ENCODE measurements at places on chromosomes 6 and 20.

DNA sequence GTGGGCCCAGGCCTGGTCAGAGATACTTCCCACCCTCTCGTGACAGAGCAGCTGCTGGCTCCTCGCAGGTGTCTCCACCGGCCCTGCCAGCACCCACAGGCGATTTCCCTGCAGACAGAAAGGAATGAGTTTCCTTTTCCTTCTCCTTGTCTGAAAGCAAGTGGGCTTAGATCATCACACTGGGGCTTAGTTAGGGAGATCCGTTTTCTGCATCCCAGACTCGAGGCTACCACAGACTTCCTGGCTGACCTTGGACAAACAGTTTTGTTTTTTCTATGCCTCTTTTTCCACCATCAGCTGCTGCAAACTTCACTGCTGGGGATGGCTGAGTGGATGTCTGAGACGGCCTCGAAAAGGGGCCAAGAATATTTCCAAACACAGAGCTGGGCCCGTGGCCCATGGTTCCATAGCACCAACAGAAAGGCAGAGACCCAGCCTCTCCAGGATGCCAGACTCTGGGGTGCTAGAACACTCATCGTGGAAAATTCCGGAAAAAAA, 86.5 kb downstream of the BANF2 start:
- DNase-seq = no peak

- DNase-seq = no peak
These were observed 611.1 kb upstream of the ARID1B start for GRCh38 chr6:156166093-156166492.

- DNase-seq = no peak
These were observed 12.0 kb upstream of the TRDN start for GRCh38 chr6:123648723-123649122.

- DNase-seq = no peak
These were observed 349.8 kb downstream of the PRKN start for GRCh38 chr6:162377735-162378134.

- DNase-seq = no peak
These were observed 163.2 kb downstream of the RALGAPA2 start for GRCh38 chr20:20549267-20549612.

DNA sequence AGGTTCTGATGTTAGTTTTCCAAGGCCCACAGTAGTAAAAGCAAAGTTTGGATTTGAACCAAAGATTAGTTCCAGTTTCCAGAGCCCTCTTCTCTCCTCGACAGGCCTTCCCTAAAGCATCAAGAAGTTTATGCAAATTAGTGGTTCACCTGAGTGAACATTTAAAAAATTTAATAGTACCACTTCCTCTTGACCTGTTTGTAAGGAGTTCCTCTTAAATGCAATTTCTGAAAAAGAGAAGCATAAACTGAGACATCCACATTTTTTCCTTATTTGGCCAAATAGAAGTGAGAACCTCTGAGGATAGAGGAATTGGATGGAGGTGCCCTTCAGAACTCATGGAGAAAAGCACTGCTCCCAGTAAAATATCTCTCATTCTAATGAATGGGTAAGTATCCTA, 1.2 kb upstream of the DSE start:
- DNase-seq = no peak

DNA sequence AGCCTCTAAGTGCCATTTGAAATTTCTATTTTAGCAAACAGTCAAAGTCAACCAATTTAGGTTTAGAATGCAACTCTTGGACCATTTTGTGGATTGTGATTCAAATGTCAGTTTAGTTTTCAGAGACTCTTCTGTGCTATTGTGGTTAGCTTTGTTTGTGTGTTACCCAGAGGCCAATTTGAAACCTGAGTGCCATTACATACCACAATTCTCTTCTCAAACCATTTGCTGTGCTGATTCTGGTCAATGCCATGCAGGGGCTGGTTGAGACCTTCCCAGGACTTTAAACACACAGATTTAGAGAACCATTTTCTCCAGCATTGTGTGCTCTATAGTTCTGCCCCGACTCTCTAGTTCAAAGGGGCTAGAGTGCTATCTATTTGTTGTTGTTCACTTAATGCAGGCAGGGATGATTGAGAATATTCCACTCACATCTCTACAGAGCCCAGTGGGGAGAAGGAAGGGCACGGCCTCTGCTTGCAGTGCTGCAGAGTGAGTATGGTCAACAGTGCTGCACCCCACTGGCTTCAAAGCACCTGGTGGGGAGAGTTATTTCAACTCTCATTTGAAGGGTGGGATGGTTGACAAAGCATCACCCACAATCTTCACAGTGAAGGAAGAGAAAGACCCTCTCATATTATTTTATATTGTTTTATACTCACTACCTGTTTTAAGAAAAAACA, 738.2 kb downstream of the COL12A1 start:
- DNase-seq = no peak

GRCh38 chr6:111862741-111863140, 10.5 kb downstream of the FYN start:
- no peak for DNase-seq
